ENCODE measurements at places on chromosomes 11 and 22. TPM values are rescaled to one million over a fixed set of nuclear protein-coding genes. Genes with fewer than 3 reads are reported as not detected.

Gene CD6
- 0.07 TPM for polyA plus RNA-seq

Gene CLCF1
- 2.6 TPM for polyA plus RNA-seq

Gene ZNF280B
- polyA plus RNA-seq = 0.01 TPM

DNA sequence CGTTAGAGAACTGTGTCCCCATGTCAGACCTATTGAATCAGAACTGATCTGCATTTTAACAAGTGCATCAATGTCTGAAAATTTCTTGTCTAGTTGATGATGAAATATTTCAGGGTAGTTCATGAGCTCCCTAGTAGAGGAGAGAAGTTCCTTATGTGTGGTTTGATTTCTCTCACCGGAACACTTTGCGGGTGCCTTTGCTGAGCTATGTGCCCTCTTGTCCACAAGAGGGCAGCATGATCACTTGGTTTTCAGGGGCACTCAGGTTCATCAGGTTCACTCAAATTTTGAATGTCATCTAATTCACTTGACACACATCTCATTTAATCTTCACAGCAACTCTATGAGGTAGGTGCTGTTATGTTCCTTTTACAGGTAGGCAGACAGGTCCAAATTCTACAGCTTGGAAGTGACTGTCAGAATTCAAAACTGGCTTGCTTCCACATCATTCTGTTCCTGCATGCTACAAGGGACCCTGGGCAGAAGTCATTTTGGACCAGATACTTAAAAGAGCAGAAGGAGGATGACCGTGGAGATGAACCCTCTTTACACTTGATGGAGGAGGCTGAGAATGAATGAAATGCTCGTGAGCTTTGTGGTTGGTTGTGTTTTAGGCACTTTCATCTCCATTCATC lies 55.6 kb downstream of the P4HA3 start:
- peak; percentile 47 for DNase-seq

Gene RGL4
- polyA plus RNA-seq = 0.59 TPM

GRCh38 chr11:107247167-107247861 lies 210.3 kb downstream of the CWF19L2 start:
- no peak for DNase-seq

- peak; percentile 64 for DNase-seq
Observed at GRCh38 chr22:50526834-50527801, 1.7 kb upstream of the SCO2 start.

DNA sequence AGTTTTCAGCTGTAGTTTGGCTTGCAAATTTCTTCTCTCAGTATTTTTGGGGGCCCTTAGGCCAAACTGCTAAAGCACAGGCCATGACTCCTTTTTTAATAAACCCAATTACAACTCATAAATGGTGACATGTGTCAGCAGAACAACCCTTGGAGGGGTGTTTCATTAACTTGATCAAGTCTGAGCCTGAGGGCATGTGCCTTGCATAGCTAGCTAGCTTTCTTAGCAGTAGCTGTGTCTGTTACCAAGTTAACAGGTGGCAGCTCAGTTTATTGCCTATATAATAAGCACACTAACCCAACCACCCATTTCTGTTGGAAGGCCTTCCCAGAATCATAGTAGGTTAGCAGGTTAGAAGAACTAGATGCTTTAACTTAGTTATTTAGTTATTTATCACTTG lies 950.3 kb upstream of the CCDC90B start:
- no peak for DNase-seq

DNA sequence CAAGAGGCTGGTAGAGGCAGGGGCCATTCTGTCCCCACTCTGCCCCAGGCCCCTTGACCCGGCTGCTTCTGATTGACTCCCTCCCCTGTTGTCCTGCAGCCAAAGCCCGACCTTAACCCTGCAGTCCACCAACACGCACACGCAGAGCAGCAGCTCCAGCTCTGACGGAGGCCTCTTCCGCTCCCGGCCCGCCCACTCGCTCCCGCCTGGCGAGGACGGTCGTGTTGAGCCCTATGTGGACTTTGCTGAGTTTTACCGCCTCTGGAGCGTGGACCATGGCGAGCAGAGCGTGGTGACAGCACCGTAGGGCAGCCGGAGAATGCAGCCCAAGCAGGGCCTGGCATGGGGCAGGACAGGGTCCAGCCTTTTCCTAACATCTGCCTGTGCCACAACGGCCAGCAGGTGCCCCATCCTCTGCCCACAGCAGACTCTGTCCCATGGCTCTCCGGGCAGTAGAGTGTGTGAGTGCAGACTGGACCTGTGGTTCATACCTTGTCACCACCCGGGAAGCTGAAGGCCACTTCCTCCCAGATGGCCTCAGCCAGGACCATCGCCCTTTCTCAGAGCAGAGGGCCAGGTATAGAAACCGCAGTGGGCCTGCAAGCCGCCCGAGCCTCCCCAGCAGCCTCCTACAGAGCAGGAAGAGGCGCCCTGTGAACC lies 26.8 kb upstream of the MGAT3 start:
- no peak for DNase-seq

Gene TESMIN
- 0.13 TPM for polyA plus RNA-seq

DNA sequence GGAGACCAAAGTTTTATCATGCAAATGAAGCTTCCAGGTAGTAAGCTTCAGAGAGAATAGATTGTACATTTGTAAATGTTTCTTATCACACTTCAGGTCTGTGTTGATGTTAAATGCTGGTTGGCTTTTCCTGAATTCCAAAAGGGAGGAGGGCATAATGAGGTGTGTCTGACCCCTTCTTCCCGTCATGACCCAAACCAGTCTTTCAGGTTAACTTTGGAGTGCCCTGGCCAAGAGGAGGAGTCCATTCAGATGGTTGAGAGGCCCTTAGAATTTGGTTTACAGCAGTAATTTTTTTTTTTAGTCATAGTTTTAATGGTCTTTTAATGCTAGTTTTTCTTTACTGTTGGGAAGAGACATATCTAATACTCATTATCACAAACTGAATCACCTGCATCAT lies 2.5 kb downstream of the OR6X1 start:
- DNase-seq = no peak

DNA sequence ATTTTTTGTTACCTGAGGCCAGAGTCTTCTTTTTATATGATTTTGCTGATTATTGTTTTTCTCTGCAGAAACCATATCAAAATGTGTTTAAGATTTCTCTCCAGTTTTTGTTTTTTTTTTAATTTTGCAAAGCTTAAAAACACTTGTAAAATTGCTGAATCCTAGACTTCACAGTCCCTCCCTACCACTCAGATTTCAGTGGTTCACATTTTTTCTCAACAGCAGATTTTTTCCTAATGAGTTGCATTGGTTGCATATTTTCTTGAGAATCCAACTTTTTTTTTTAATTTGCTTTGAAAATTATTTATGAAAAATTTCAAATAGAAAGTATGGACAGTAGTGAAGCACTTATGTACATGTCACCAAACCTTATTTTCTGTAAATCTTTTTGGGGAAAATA lies 5.8 kb downstream of the ARL14EP start:
- no peak for DNase-seq

Gene LTO1
- polyA plus RNA-seq = 22.6 TPM

- DNase-seq = no peak
Observed at GRCh38 chr11:102798012-102798746, at the start of gene MMP1. Gene MMP1 (minus strand): TSS chr11:102798160. CDS start chr11:102798092, 68 bp downstream.

DNA sequence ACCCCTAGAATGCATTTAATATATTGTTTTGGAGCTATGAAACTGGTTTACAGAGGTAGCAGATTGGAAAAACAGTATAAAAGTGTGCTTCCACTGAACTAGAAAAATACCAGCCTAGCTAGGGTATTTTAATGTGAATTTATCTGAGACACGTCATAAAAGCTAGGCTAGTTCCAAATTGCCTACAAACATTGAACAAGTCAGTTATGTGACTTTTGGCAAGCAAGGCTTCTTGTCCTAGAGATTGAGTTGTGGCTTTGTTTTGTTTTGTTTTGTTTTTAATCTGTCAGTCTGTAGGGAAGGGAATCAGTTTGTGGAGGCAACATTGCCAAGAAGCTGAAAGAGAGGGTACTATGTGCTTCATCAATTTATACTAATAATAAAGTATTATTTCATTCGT lies 24.2 kb downstream of the RTN3 start:
- DNase-seq = no peak

Gene OR5B21
- polyA plus RNA-seq = not detected

- DNase-seq = no peak
Observed at GRCh38 chr11:126452241-126453101, 97.0 kb downstream of the ST3GAL4 start.

Gene XKR3
- not detected for polyA plus RNA-seq

Gene FAM227A
- 0.19 TPM for polyA plus RNA-seq

DNA sequence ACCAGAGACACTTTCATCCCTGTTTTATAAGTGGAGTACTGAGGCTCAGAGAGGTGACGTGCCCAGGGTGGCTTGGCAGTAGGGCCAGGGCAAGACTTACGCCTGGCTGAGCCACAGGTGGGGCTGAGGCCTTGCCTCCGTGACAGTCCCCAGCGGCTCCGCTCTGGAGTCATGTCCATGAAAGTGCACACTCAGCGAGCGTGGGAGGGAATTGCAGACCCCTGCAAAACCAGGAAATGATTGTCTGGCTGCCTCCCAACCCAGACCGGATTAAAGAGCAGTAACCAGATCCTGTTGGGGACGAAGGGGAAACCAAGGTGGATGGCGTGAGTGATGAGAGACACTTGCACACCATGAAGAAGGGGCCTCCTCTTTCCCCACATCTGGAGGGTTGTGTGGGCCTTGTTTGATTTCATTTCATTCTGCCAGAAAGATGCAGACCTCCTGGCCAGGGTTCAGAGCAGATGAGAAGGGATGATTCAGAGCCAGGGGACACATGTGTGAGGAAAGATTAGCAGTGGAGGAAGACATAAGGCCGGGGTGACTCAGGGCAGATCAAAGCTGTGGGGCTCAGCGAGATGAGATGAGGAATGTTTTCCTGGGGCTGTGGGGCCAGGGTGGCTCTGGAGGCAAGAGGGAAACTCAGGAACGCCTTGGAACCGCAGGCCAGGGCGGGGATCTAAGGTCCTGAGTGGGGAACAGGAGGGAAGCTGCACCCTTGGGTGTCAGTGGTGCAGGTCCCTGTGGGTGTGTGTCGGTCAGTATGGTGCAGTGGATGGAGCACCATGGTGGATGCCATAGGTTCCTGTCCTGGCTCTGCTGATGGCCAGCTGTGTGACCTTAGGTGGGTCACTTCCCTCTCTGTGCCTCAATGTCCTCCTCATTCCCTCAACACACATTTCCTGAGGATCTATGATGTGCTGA lies 29.9 kb upstream of the LRRC32 start:
- no peak for DNase-seq

Gene MMP12
- not detected for polyA plus RNA-seq
